T-cell (primary cell): ENCODE measurements at places on chromosomes 6 and 20. TPM values are rescaled to one million over a fixed set of nuclear protein-coding genes. Genes with fewer than 3 reads are reported as not detected.

The RIPOR3 gene
- 0.25 TPM for total RNA-seq

The RSPO4 gene
- total RNA-seq = 0.40 TPM

The MOCS3 gene
- total RNA-seq = 8.3 TPM

The RBM24 gene
- total RNA-seq = not detected

The CFB gene
- total RNA-seq = not detected

The WFDC2 gene
- not detected for total RNA-seq

The BPIFB2 gene
- not detected for total RNA-seq

The FHL5 gene
- total RNA-seq = not detected

The KCNK17 gene
- not detected for total RNA-seq

The DHX16 gene
- total RNA-seq = 31.3 TPM

The ASXL1 gene
- 204 TPM for total RNA-seq

The KCNQ2 gene
- total RNA-seq = 0.19 TPM

The DXO gene
- total RNA-seq = 32.1 TPM

The PET117 gene
- 13.4 TPM for total RNA-seq

The EEF1A2 gene
- 0.96 TPM for total RNA-seq

The USP49 gene
- total RNA-seq = 3.4 TPM

The PDYN gene
- not detected for total RNA-seq

The TRERF1 gene
- 52.2 TPM for total RNA-seq

The ACAT2 gene
- 28.1 TPM for total RNA-seq

The PRRT1 gene
- total RNA-seq = 3.3 TPM

The CLDN20 gene
- not detected for total RNA-seq

The HLA-DOA gene
- 14.0 TPM for total RNA-seq

The KIF25 gene
- total RNA-seq = not detected

The SIRPA gene
- total RNA-seq = 0.57 TPM

The PSORS1C2 gene
- not detected for total RNA-seq

The NOTCH4 gene
- total RNA-seq = 1.5 TPM

The ASIP gene
- total RNA-seq = not detected

The PCSK2 gene
- total RNA-seq = not detected

The SLC25A27 gene
- 0.70 TPM for total RNA-seq

The CD24 gene
- 3.4 TPM for total RNA-seq

The RAMACL gene
- total RNA-seq = 1.2 TPM

The CPXM1 gene
- total RNA-seq = 0.90 TPM

The OR2B2 gene
- not detected for total RNA-seq
